Stimulated activated CD8-positive, alpha-beta memory T cell treated with anti-CD3 and anti-CD28 coated beads, Interleukin-15, amount 100 ng/mL, for 4 hours (primary cell): ENCODE measurements at places on chromosomes 7 and 10.

GRCh38 chr7:108809356-108809755 lies 239.7 kb downstream of the DNAJB9 start:
- DNase-seq = no peak

GRCh38 chr10:75662715-75663114 lies 231.3 kb downstream of the LRMDA start:
- no peak for DNase-seq

DNA sequence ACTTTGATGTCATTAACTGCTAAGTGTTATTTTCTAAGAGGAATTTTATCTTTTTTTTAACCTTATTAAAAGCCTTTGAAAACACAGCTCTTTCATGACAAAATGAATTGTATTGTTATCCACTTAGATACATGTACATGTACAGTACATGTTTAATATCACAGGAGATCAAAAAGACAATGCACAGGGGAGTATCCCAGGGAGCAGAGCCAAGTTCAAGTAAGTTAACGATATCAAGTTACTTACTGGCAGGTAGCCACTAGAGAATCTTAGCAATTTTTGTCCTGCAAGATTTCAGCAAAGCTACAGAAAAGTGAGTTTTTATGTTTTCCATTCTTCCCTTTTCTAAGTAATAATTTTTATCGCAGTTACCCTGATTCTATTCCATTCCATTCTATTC lies 33.9 kb upstream of the ARL4A start:
- DNase-seq = no peak

- no peak for DNase-seq
These were observed 199.9 kb upstream of the PLXNA4 start for GRCh38 chr7:132776048-132776620.

- DNase-seq = no peak
These were observed 94.8 kb downstream of the CHN2 start for GRCh38 chr7:29289156-29290021.

DNA sequence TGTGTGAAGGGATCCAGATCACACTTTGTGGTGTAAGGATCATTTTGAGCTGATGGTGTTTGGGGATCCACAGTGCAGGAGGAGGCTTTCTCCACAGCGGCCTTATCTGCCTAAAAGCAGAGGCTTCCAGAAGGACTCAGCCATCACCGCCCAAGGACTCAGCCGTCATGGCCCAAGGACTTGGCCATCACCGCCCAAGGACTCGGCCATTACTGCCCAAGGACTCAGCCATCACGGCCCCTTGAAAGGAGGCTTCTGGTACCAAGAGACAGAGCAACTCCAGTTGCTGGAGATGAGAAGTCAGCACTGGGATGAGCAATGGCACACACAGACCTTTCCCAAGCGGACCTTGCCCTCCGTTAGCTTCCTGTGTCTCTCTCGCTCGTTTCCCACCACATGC lies 6.0 kb upstream of the CFAP46 start:
- no peak for DNase-seq

GRCh38 chr10:117684672-117685211 lies 142.2 kb downstream of the EMX2 start:
- no peak for DNase-seq

GRCh38 chr7:26723129-26723528 lies 141.3 kb downstream of the SKAP2 start:
- DNase-seq = no peak

DNA sequence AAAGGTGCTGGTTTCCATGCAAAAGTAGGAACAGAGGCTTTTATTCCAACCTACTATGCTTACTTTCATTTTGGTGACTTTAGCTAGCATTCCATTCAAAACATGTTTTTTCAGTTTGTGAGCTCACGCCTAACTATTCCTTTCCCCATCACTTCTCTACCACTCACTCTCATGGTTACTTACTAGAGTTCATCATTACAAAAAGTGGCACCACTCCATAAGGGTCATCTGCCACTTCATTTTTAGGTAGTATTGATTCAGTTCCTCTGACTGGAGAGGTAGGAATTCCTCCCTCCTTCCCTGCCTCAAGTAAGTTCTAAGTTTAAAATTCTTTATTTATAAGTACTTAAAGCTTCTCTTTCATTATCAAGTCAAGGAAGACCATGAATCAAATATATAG lies 543.1 kb downstream of the HTR7 start:
- DNase-seq = no peak

- DNase-seq = no peak
These were observed 145.1 kb downstream of the JMJD1C start for GRCh38 chr10:63320683-63321082.

- no peak for DNase-seq
These were observed 57.5 kb downstream of the FANK1 start for GRCh38 chr10:125953778-125954385.

DNA sequence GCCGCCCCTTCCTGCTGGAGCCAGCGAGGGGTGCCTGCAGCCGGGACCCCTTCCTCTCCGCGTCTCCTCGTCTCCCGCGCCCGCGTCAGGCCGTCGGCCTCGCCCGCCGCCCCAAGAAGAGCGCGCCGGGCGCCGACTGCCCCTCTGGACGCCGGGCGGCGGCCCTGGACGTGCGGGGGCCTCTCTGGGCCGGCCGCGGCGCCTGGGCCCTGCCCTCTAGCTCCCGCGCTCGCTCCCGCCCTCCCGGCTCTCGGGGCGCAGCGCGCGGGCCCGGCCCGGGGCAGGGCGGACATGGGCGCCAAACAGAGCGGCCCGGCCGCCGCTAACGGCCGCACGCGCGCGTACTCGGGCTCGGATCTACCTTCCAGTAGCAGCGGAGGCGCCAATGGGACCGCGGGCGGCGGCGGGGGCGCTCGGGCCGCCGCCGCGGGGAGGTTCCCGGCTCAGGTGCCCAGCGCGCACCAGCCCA lies 704 bp downstream of the ZNRF2 start:
- no peak for DNase-seq

GRCh38 chr10:127756264-127756663 lies 19.3 kb downstream of the FOXI2 start:
- no peak for DNase-seq

GRCh38 chr7:24697416-24697815 lies 59.8 kb downstream of the GSDME start:
- DNase-seq = no peak

GRCh38 chr7:34022626-34023025 lies 117.3 kb downstream of the BMPER start:
- DNase-seq = no peak

DNA sequence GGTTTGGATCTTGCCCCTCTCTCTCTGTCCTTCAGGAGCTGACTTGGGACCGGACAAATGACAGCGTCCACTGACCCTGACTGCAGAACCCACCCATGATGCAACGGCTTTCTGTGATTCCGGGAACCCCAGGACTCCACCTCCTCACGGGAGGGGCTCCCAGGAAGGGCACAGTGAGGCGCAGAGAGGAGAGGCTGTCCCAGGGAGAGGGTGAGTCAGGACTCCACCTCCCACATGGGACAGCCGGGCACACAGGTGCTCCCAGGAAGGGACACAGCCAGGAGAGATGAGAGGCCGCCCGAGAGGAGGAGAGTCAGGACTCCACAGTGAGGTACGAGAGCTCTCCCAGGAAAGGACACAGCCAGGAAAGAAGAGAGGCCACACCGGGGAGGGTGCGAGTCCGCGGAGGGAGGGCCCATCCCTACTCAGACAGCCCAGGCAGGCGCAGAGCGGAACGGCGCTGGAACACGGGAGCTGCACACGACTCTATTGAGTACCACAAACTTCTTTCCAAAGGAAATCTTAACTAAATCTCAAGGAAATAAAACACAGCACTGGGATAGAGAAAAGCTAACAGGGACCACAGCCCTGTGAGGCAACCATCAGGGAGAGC lies 162.5 kb downstream of the MAD1L1 start:
- DNase-seq = no peak

GRCh38 chr7:155470686-155471638 lies 13.0 kb downstream of the EN2 start:
- no peak for DNase-seq

- no peak for DNase-seq
These were observed 81.0 kb downstream of the PPP1R3C start for GRCh38 chr10:91551856-91552255.

DNA sequence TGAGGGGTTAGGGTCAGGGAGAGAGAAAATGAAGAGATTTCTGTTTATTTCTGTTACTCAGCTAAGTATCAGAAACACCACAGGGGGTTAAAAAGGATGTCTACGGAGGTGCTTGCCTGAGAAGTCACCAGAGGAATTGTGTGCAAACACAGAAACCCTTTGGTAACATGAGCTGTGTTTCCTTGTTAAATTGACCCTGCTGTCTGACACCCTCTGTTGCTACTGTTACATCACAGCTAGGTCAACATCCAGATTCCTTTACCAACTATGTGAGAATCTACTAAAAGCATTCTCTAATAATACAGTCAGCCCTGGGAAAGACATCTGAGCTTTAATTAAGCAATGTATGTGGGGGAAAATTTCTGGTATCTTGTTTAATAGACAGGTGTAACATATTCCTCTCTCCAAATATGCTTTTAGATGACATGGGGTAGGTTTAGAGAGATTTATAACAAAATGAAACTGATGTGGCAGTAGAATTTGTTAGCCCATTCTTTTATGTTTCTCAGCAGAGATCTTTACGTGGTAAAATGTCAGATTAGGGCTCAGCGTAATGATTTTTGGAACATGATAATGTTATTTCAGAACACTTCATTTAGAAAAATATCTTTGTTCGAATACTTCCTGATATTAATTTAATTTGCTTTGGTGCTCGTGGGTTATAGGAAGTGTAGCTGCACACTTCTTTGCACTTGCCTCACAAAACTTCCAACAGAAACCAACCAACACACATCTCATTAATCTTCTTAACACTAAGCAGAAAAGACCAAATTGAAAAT lies 168.0 kb upstream of the AHR start:
- DNase-seq = no peak

- no peak for DNase-seq
These were observed 64.8 kb upstream of the LOXL4 start for GRCh38 chr10:98332623-98333269.

DNA sequence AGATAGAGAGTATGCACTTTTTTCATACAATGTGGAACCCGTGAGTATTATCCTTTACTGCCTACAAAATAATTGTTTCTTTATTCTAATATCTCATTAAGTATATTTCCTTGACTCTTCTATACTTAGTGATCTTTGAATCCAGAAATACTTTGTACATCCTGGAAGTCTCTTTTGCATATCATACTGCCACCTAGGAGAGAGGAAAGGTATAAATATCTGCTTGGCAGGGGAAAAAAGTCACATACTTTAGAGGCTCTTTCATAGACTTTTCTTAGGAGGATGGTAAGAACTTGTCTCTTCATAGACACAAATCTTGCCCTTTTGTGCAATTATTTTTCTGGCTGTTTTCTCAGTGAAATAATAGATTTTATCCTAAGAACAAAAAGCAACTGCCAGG lies 436.0 kb downstream of the PAXIP1 start:
- DNase-seq = no peak

DNA sequence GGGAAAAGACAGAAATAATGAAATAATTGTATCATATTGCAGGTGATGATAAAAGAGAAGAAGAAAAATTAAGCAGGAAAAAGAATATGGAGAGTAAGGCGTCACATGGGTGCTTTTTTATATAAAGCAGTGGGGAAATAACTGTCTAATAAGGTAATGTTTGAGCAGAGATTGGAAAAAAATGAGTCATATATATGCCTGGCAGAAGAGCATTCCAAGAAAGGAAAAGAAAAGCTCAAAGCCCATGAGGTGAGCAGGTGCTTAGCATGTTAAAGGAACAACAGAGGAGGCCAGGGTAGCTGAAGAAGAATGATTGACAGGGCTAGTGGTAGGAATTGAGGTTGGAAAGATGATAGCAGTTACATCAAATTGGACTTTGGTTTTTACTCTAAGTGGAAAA lies 739.5 kb downstream of the SORCS1 start:
- no peak for DNase-seq

DNA sequence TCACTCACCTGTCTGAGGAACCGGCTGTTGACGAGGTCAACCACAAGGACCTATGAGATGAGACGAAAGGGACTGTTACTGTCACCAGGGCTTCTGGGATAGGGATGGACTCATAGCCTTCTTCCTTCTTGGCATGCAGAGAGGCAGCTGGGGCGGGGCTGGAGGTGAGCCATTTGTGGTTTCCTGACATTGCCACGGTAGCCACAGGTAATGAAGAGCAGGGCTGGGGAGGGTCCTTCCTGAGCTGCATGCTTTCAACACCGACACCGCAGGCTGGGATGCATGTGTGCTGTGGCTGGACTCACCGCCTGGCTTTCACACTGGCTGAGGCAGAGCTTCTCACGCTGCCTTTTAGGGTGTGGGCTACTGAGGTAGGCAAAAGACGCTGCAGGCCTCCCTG lies 46.4 kb upstream of the MKRN1 start:
- DNase-seq = no peak

DNA sequence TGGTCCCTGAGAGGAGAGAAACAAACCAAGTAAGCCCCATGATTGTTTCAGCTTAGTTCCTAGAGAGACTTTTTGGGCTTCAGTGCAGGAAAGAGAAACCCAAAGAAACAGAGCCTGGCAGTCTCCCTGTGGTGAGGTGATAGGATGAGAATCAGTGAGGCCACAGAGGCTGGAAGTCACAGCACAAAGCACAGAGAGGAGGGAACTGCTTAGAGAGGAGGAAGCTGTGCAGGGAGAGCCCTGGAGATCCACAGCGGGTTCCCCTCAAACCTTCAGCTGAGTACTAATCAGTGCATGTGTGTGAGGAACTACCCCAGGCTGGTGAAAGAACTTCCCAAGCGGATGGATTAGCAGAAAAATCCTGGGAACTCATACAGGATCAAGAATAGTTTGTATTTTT lies 27.4 kb upstream of the HECW1 start:
- DNase-seq = no peak
